Left ventricle myocardium inferior (tissue), 1 donor: ENCODE measurements at places on chromosomes 12 and 14.
A peak's percentile ranks its signal among the peaks of the same experiment; 100 is the strongest.

- no peak for DNase-seq
Observed at GRCh38 chr12:70648831-70649230, 11.6 kb upstream of the PTPRB start.

DNA sequence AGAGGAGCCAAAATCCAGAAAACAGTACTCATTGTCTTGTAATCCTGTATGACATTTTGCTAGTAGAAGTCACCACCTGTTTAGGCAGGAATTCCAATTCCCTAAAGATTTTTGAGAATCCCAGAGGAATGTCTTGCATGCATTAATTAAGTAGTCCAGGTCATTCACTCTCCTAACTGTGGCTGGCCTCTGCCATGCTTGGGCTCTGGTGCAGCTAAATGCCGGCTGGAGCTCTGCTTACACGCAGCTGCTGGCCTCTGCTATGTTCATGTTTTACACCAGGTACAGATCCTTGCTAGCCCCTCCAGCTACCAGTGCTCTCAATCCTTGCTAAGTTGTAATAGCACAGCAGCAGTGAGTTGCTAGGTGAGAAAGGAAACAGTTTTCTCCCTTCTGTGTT lies 16.3 kb upstream of the HIF1A start:
- no peak for DNase-seq

DNA sequence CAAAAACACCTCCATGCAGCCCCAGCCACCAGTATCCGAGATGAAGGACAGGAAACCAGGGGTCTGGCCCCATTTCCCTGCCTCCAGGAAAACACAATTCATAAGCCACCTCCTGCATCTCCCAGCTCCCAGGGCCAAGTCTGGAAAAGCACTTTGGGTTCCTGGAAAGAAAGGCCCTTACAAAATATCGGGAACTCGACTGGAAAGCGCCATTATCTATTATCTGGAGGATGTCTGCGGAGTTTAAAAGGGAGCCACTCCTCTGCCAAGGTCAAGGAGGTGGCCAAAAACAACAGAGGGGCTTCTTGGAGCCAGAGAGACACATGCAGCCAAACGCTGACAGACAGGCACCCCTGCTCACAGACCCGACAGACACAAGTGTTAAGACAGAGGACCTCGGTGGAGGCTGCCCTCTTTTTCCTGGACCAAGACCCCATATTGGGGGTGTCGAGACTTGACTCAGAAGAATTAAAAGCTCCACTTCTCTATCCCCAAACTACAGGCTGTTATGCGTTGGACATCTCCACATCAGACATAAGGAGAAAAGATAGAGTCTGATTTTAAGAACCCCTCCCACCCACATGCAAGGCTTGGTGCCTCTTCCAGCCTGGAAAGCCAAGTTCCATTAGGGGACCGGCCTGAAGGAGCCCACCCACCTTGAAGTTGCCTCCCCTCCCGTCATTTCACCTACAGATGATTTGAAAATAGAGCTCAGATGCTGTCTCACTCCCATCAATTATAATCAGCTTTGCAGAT lies 9.6 kb downstream of the ACTN1 start:
- no peak for DNase-seq

DNA sequence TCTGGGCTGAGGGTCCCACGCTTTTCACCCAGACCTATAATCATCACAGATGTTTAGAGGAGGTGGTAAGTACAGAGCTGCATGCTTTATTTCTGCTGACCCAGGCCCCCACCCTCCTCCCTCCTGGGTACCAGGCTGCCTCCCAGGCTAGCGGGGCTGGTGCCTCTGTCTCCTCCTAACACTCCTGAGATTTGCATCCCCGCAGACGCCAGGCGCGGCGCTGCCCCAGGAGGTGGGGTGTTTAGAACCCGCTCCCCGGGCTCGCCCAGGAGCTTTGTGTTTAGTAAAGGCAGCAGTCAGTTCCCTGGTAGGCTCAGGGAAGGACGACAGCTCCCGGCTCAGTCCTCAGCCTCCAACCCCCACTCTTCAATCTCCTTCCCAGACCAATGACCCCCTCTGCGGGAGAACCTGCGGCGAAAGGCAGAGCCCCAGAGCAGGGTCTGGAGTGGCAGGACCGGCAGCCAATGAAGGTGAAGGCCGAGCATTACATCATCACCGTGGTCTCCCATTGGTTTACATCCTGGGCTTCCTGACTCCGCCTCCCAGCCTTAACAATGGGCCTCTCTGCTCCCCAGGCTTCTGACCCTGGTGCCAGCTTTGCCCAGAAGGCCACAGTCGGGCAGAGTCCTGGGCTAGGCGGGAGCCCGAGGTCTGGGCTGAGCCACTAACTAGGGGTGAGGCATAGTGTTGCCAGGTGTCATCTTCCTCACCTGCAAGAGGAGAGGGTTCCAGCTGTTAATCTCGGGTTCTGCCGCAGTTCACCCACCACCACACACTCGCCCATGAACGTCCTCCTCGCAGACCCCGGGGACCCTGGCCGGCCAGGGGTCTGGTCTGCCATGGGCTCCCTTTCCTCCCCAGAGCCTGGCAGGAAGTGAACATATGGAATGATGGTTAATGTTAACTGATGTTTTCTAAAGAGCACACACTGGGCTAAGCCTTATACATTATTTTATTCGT lies 57.5 kb downstream of the CALM1 start:
- DNase-seq: peak; percentile 82

- no peak for DNase-seq
Observed at GRCh38 chr14:101017806-101018560, 114.5 kb upstream of the RTL1 start.

DNA sequence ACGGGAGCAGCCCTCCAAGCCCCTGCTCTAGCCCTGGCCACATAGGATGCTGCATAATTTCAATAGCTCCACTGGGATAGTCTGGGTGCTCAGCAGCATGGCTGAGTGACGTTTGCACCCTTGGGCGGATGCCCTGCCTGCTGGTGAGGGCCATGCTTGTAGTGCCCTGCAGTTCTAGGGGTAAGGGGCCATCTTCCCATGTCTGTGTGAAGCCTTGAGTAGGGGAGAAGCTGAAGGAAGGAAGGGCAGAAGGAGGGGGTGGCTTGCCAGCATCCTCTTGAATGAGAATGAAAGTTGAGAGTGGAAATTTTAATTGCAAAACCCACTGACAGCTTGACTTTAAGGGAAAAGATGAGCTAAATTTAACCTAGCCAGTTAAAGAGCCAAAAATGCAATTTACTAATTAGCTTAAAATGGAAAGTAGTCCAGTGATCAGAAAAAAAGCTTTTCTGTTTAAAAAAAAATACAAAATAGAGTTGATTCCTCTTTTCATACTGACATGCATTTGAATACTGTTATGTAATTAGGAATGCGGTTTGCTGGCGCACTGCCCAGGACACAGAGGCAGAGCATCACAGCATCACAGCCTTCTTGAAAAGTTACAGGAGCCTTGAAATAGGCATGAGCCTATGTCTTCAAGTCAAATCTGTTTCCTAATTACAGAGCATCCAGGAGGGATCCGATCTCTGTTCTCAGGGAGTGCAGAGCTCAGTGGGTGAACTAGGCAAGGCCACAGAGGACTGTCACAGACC lies 18.5 kb upstream of the EML1 start:
- peak; percentile 56 for DNase-seq

- no peak for DNase-seq
Observed at GRCh38 chr12:129193263-129193871, 340.1 kb downstream of the GLT1D1 start.

DNA sequence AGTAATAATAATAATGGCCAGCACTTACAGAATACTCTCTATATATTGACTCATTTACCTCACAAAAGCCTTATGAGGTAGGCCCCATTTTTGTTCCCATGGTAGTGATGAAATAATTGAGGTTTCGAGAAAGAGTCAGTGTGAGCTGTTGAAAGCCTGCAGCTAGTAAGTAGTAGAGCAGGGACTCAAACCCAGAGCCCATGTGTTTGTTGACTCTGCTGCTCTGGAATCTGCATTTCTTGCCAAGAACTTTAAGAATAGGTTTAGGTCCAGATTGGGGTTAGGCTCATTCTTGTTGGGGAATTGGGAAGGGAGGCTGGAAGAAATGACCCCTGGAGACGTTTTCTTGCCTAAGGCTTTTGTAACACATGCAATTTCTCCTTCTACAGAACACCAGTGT lies 27.9 kb downstream of the DYRK4 start:
- DNase-seq: no peak

GRCh38 chr14:20720741-20721140 lies 24.9 kb upstream of the EDDM3A start:
- DNase-seq: no peak
